MCF 10A (cell line): ENCODE measurements at places on chromosomes 2 and 18. TPM values are rescaled to one million over a fixed set of nuclear protein-coding genes. Genes with fewer than 3 reads are reported as not detected.

The HOXD13 gene
- not detected in 2 replicates for total RNA-seq

The CNGA3 gene
- not detected in 2 replicates for total RNA-seq

- no peak overlapping the region for H3K4me3 ChIP-seq
- H3K27ac ChIP-seq, result no peak overlapping the region
- no peaks in the 10 kb centered on the region for H3K27me3 ChIP-seq
Observed at GRCh38 chr2:181411105-181411849, 45.9 kb upstream of the ITGA4 start.

The IAH1 gene
- 74.7 and 82.3 TPM in 2 replicates for total RNA-seq

- peaks cover 14% of the 10 kb centered on the region for H3K4me1 ChIP-seq
- no peak for DNase-seq
- no peak overlapping the region for H3K4me3 ChIP-seq
Observed at GRCh38 chr2:63594660-63595059, 5.9 kb downstream of the MDH1 start.

The ALPG gene
- not detected in 2 replicates for total RNA-seq
